ENCODE measurements at places on chromosomes 7 and 10.

GRCh38 chr10:30999070-30999712 is 32.5 kb downstream of the ZNF438 start:
- no peak for DNase-seq

- no peak for DNase-seq
These were observed 5.9 kb upstream of the INHBA start for GRCh38 chr7:41708581-41709358.

GRCh38 chr10:25178411-25178810 is 3.6 kb downstream of the GPR158 start:
- no peak for DNase-seq

DNA sequence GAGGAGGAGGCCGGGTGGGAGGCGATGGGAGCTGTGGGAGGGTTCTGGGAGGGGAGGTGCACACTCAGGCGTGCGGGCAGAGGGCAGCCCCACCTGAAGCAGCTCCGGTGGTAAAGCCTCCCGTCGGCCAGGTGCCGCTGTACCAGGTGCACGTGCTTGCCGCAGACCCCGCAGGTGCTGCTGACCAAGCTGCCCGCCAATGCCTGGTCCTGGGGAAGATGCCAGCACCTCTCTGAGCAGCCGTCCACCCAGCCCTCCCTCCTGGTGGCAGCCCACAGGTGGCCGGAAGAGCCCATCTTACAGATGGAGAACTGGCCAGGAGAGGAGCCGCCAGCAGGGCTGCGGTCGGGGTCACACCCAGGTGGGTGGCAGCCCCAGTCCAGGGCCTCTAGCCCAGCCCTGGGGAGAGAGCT is 12.6 kb downstream of the MICALL2 start:
- DNase-seq, result no peak

GRCh38 chr7:2138146-2138765 is 94.5 kb downstream of the MAD1L1 start:
- no peak for DNase-seq

- no peak for DNase-seq
These were observed 52.3 kb downstream of the GLRX3 start for GRCh38 chr10:130188195-130189175.

DNA sequence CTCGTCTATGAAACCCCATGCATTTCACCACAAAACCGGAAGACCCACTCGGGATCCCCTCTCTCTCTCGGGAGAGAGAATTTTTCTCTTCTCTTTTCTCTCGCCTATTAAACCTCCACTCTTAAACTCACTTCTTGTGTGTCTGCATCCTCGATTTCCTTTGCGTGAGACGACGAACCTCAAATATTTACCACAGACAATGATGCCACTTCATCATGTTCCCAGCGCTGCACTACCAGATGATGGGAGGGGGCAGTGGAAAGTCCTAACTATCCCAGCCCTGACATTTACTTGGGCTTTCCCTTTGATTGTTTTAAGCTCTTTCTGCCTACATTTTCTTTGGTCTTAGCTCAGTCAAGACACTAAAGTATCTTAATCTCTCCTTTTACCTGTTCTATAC is 906.7 kb downstream of the GRID1 start:
- DNase-seq, result no peak

DNA sequence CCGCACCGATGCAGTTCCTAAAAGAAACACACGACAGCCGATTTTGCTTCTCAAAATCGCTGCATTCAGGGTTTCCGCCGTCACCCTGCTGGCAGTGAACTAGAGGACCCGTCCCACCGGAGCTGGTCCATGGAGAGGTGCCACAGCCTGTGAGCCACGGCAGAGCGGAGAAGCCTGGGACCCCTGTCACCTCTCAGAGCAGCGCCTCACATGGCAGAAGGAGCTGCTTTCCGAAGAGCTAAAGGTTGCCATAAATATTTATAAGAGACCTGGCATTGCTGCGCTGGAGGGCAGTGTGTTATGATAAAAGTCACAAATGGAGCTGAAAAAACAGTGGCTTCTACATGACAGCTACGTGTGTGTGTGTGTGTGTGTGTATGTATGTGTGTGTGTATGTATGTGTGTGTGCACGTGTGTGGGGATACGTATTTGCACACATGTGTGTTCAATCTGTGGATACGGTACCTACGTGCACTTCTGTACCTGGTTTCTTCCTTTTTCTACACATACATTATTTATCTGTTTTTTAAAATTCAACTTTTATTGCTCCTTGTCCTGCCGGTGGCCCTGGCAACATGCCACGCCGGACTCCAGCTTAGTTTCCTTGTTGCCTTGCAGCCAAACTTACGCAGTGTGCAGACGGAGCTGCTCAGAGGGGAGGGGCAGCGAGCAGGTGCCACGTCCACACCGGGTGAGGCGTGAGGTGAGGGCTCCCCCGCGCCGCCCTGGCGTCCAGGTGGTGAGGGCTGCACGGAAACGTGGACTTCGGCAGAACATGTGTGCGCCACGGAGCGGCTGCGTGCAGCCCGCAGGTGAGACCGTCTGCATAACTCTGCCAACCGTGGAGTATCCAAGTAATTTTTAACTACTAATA is 115.2 kb upstream of the PITRM1 start:
- no peak for DNase-seq

DNA sequence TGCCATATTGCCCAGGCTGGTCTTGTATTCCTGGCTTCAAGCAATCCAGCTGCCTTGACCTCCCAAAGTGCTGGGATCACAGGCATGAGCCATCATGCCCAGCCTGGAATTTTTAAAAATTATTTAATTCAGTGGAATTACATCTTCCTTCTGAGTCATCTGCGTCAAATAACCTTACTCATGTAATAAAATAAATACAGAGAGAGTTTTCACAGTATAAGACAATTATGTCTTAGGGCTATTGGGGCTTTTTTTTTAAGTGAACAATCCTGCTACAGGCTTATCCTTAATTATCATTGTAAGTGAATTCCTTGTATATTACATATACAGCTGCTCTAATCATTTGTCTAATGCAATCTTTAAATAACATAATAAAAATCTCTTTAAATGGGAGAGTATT is 108.3 kb downstream of the MAPK8 start:
- no peak for DNase-seq

DNA sequence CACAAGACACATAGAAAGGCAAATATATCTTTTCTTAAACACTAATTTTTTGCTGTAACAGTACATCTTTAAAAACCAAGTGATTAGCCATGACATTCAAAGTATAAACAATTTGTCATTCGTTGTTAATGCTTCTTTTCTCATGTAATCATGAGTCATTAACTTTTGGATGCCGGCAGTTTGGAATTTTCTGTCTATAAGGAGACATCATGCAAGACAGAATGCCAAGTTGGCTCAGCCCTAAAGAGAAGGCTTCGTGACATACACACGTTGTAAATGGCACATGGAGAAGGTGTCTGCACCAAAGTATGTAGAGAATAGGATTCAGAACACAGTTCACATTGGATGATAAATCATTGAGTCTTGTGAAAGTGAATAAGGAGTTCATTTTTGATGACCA is 35.9 kb downstream of the CCDC3 start:
- no peak for DNase-seq

GRCh38 chr7:102322202-102322715 is 34.0 kb downstream of the SPDYE6 start:
- no peak for DNase-seq

DNA sequence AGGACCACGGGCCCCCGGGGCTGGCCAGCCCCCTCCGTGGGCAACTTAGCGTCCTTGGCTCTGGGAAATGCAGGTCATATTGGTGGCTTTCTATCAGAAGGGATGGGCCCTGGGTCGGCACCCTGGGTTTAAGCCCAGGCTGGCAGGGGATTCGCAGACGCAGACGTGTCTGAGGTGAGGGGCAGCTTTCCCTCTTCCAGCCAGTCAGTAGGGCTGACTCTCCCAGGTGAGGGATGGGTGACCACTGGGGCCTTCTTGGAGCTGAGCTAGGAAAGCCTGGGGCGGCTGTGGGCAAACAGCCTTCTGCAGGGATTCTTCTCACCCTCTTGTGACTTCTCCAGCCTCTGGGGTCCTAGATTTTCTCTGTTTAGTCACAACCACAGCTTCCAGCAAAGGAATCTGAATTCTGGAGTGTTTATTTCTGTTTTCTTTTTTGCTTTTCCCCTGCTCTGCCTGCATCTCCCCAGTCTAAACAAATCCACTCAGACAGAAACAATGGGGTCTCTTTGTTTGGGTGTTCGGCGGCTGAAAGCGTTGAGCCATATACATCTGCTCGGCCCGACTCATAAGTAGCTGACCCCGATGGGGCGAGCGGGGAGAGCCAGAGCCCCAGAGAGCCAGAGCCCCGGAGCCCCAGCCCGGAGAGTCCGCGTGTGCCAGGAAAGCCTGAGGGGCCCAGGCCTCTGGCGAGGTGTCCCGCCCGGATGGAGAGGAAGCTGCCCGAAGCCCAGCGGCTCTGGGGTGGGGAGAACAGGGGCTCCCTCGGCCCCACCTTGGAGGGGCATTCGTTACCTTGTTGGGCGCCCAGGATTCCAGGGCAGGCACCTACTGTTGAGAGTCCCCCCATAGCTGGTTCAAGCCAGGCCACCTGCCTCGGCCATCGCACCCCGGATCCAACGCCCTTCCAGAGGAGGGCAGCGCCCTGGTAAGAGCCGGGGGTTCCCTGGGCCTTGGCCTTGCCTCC is 2.0 kb downstream of the MNX1 start:
- DNase-seq, result no peak

- DNase-seq, result no peak
These were observed 150.4 kb downstream of the JCAD start for GRCh38 chr10:29908962-29909361.

DNA sequence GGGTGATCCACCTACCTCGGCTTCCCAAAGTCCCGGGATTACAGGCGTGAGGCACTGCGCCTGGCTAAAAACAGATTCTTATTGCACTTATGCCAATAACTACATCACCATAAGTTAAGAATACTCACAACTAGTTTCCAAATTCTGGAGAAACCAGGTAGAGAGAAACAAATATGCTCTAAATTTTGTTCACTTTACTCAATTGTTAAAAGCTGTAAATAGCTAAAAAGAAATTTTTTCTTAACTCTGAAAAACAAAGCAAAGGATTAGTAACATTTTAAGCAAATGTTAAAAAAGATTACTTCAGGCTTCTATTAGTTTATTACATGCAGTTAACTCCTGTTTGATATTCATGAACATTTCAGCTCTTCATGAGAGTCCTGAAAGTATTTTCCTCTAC is 28.3 kb upstream of the ZMIZ2 start:
- DNase-seq, result no peak

DNA sequence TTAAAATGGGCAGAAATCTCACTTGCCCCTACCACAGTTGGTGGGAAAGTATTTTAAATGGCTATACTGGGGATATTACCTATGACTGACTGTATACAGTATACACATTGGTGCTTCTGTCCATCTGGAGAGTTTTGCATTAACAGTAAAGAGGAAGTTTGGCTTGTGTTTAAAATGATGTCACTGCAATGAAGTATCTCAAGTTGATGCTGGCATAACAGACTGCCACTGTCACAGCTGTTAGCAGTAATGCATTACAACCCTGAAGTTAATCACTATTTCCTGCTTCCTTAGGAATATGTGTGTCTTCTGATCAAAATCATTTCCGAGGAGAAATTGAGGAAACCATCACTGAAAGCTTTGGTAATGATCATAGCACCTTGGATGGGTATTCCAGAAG is 1.9 kb downstream of the DKK1 start:
- DNase-seq, result no peak

GRCh38 chr7:48213226-48213625 is 42.0 kb downstream of the ABCA13 start:
- DNase-seq, result no peak

GRCh38 chr10:94107191-94107590 is 113.5 kb downstream of the PLCE1 start:
- DNase-seq, result no peak

GRCh38 chr10:88172159-88172558 is 308.7 kb downstream of the PTEN start:
- DNase-seq, result no peak

GRCh38 chr10:126101325-126101724 is 205.0 kb downstream of the FANK1 start:
- no peak for DNase-seq

DNA sequence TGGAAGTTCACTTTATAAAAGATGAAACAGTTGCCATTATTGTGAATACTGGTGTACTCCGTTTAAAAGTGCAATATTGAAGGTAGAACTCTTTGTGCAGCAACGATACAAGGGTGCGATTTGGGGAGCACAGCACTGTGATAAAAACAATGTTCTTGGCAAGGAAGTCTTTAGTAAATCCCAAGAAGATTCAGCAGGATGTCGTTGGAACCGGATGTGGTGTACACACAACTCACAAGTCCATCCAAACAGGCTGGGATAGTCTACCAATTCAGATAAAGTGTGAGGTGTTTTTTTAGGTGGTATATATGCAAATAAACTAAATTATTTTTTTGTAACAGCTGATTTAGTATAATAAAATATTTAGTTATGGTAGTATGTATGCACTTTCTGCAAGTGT is 46.7 kb downstream of the ZNF777 start:
- no peak for DNase-seq

GRCh38 chr7:151320263-151320845 is 21.3 kb upstream of the NUB1 start:
- DNase-seq, result no peak

GRCh38 chr7:69422574-69422985 is 175.7 kb upstream of the AUTS2 start:
- DNase-seq, result no peak

GRCh38 chr10:117419921-117420320 is 44.7 kb upstream of the PDZD8 start:
- no peak for DNase-seq

- DNase-seq, result no peak
These were observed 166.0 kb downstream of the NRG3 start for GRCh38 chr10:82041018-82041417.

- DNase-seq, result no peak
These were observed 12.2 kb downstream of the HNRNPA2B1 start for GRCh38 chr7:26188206-26188956.

- peak; percentile 80 for DNase-seq
These were observed at the start of gene ARPC1B for GRCh38 chr7:99374111-99375064. TSS of gene ARPC1B (plus strand) at chr7:99374730. CDS start at chr7:99385715, 10,985 bp downstream.

DNA sequence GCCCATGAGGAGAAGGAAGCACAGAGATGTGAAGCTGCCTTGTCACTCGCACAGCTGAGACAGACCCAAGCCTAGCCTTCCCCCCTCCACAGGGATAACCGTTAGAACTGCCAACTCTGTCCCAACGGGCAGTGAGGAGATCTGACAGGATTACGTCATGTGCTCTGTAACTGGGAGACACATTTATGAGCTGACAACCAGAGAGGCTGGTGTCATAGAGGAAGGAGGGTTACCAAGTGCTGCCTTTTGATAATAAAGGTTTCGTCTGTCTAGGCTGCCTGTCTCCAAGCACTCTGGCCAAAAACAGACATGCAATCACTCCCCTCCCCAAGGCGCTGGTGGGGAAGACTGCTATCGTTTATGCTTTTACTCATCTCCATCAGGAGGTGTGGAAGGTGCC is 165.9 kb downstream of the PLXNA4 start:
- no peak for DNase-seq

GRCh38 chr7:32892521-32893206 is 1.1 kb upstream of the KBTBD2 start:
- peak; percentile 12 for DNase-seq

DNA sequence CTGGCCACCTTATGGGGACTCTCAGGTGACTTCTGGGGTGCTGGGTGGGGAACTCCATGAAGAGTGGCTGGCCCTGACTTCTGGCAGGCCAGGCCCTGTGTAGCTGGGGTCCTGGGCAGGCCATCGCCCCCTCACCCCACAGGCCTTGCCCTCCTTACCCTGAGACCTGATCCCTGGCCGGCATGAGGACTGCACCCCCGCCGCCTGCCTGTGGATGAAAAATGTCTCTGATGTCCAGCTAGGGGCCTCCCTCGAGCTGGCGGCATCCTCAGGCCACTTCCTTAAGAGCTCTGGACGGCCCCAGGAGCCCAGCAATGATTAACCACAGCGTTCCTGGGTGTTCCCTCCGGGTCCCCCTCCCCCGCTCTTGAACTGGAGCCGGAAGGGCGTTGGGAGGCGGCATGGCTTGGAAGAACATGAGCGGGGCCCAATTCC is 31.8 kb upstream of the SHH start:
- no peak for DNase-seq

Measured in T-helper 22 cell (primary cell).